HFFc6 (cell line): ENCODE measurements at places on chromosomes 6 and 20. TPM values are rescaled to one million over a fixed set of nuclear protein-coding genes. Genes with fewer than 3 reads are reported as not detected.

ZNF831 gene
- not detected in 3 replicates for total RNA-seq

C6orf132 gene
- total RNA-seq, result 5.6 to 6.6 TPM (median 5.7 TPM) in 3 replicates

TNXB gene
- total RNA-seq, result 0.36 to 0.70 TPM (median 0.53 TPM) in 3 replicates

TFB1M gene
- total RNA-seq, result 19.6 to 21.7 TPM (median 20.6 TPM) in 3 replicates

MACROD2 gene
- total RNA-seq, result 0.05 to 1.3 TPM (median 0.28 TPM) in 3 replicates

FAM217A gene
- not detected in 3 replicates for total RNA-seq

PBOV1 gene
- total RNA-seq, result not detected in 3 replicates

C20orf141 gene
- total RNA-seq, result not detected in 3 replicates

GJA10 gene
- total RNA-seq, result not detected in 2 replicates

SPATS1 gene
- total RNA-seq, result not detected in 2 replicates

MYB gene
- 0.17 to 0.24 TPM in 2 of 3 replicates, not detected in the other for total RNA-seq

COL20A1 gene
- total RNA-seq, result 0.02 TPM in 1 of 3 replicates, not detected in the others

PTK7 gene
- 70.0 to 115 TPM (median 101 TPM) in 3 replicates for total RNA-seq

FRS3 gene
- 2.8 to 4.0 TPM (median 3.5 TPM) in 3 replicates for total RNA-seq

CTNNBL1 gene
- 45.9 to 58.9 TPM (median 49.9 TPM) in 3 replicates for total RNA-seq

OOEP gene
- not detected in 3 replicates for total RNA-seq

ABRACL gene
- 23.1 and 23.8 TPM in 2 replicates for total RNA-seq

DNMT3B gene
- total RNA-seq, result 1.0 to 1.2 TPM (median 1.2 TPM) in 3 replicates

KIAA1586 gene
- total RNA-seq, result 17.7 and 18.3 TPM in 2 replicates

SIRPD gene
- not detected in 3 replicates for total RNA-seq

AP5S1 gene
- 19.1 to 20.7 TPM (median 19.2 TPM) in 3 replicates for total RNA-seq

GFRA4 gene
- total RNA-seq, result not detected in 3 replicates

NKAIN2 gene
- total RNA-seq, result not detected in 3 replicates
